ELF-1 (cell line): ENCODE measurements at places on chromosomes 3 and 15.

- DNase-seq: no peak
Observed at GRCh38 chr3:146511402-146512134, 32.8 kb downstream of the PLSCR1 start.

- DNase-seq: no peak
Observed at GRCh38 chr15:37931868-37932267, 2.6 kb upstream of the TMCO5A start.

- DNase-seq: no peak
Observed at GRCh38 chr15:56074481-56075265, 81.3 kb upstream of the NEDD4 start.

DNA sequence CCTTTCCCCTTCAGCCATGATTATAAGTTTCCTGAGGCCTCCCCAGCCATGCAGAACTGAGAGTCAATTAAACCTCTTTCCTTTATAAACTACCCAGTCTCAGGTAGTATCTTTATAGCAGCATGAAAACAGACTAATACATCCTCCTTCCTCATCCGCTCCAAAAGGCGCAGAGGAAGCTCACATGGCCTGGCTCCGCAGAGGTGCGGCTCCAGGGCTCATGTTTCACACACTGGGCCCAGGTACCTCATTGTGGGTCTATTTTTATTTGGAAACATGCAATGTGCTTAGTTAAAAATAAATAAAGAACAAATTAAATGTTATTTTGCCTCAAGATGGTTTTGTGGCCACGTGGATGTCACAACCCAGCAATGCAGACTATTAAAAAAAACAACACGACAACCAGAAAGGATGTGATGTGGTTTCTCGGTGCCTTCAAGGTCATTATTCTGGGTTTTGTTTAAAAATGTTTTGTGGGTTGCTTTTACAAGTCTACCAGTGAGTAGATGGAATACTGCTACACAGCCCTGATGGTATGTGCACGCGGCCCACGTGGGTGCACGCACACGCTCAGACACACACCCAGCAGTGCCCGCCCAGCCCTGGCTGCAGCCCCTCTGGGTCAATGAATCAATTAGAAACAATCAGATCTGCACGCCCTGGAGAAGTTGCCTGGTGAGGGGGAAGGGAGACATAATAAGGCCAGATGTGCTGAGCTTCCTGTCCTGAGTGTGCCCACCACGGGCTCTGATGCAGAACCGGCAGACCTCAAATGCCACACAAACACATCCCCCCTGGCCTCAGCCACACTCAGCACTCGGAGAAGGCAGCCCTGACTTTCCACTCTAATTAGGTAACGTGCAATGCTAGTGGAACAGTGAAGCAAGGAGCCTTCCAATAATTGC, 140.1 kb downstream of the ADAMTS17 start:
- DNase-seq: no peak

- no peak for DNase-seq
Observed at GRCh38 chr3:16079519-16079918, 95.0 kb upstream of the GALNT15 start.

GRCh38 chr3:40800343-40800742, 275.6 kb downstream of the ZNF621 start:
- peak; percentile 19 for DNase-seq

GRCh38 chr3:153290268-153291015, 128.4 kb downstream of the RAP2B start:
- DNase-seq: no peak

GRCh38 chr3:126544596-126545281, 14.0 kb downstream of the C3orf22 start:
- no peak for DNase-seq

DNA sequence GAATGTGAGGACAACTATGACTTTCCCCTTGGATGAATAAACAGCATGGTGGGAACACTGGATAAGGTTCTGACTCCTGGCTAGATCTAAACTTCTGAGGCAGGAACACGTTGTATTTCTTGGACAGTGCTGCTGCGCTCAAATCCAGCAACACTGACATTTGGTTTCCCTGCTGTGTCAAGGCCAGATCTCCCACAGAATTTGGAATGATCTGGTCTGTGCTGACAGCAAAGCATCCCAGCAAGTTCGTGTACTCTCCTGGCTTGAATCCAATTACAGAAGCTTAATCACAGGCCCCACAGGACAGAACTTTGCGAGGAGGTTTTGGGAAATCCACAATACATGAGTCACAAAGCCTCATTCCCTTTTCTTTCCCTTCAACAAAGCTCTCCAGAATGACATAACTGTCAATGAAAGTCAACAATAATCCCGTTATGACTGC, 92.5 kb downstream of the ADAMTS9 start:
- DNase-seq: no peak

DNA sequence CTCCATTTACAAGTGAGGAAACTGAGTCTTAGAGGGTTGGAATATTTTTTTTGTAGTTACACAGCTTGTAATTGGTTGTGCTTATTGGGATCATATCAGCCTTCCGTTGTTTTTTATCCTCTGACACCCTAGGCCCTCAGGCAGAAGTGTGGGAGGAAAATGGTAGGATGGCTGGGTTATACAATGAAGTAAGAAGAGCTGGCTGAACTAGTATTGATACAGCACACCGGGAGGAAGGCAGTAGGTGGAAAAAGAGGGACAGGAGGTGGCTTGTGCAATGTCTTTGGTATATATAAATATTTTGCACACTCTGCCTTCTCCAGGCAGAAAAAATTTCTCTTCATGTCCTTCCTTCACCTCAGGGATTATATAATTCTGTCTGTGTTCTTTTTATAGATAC, 214.3 kb upstream of the SGO1 start:
- DNase-seq: no peak

DNA sequence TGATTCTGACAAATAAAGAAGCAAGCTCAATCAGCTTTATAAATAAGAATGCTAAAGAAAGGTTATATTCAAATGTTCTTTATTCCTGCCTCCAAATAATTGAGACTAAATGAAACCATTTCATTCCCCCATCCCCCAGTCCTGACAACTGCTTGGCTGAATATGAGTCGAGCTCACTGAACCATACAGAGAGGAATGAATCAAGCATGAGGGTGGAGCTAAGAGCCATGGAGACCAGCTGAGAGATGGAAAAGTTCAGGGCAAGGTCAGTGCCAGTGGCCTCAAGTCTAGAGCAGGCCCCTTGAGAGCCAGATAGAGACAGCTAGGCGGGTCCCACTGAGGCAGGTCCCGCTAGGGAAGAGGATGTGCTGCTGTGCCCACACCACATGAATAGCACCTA, 188.7 kb upstream of the EIF1B start:
- no peak for DNase-seq

DNA sequence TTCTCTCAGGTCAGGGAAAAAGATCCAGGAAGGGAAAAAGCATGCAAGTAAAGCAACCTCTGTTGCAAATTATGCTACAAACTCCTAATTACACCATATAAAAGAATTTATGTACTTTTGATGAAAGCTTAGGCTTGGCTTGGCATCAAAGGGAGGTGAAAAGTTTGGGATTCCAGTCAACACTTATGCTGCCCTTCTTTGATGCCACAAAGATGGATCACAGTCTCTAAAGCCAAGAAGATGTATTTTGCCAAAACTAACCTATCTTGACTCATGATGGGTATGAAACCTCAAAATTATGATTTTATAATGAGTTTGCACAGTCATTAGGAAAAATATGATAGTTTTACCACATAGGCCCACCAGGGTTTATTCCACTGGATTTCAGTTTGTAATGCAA, 101.0 kb upstream of the CCDC80 start:
- no peak for DNase-seq

- DNase-seq: no peak
Observed at GRCh38 chr3:12218161-12218560, 59.4 kb upstream of the TIMP4 start.
